ENCODE measurements at places on chromosomes 2 and 18.

GRCh38 chr18:58768293-58768974 is 96.2 kb upstream of the ZNF532 start:
- peaks cover 18% of the 10 kb centered on the region for H3K4me1 ChIP-seq

DNA sequence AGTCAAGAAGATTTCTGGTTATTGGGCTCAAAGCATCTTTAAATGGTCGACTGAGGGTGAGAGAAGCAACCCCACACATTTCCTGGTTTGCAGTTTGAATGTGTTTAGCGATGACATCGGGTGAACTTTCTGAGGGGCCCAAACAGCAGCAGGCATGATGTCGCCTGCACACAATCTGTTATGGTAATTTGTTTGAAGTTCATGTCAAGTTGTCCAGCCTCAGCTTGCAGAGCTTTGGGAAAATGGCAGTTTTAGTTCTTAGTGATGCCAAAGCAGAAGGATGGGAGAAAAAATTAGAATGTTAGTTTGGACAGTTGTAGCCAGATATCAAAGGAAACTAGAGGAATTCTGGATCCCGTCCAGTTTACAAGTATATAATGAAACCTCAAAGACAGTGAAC is 284.6 kb downstream of the MBD5 start:
- H3K36me3 ChIP-seq: peaks cover 21% of the 10 kb centered on the region
- H3K27ac ChIP-seq: no peak overlapping the region
- no peak for DNase-seq
- H3K4me3 ChIP-seq: no peak overlapping the region
- H3K4me1 ChIP-seq: peaks cover 11% of the 10 kb centered on the region

DNA sequence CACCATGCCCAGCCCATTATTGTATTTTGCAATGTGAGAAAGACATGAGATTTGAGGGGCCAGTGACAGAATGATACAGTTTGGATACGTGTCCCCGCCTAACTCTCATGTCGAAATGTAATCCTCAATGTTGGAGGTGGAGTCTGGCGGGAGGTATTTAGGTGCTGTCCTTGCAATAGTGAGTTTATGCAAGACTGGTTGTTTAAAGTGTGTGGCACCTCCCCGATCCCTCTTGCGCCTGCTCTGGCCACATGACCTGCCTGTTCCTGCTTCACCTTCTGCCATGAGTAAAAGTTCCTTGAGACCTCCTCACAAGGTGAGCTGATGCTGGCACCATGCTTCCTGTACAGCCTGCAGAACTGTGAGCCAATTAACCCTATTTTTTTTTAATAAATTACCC is 16.6 kb downstream of the CNDP1 start:
- peaks cover 10% of the 10 kb centered on the region for H3K4me1 ChIP-seq
- no peak overlapping the region for H3K27ac ChIP-seq
- DNase-seq: no peak

DNA sequence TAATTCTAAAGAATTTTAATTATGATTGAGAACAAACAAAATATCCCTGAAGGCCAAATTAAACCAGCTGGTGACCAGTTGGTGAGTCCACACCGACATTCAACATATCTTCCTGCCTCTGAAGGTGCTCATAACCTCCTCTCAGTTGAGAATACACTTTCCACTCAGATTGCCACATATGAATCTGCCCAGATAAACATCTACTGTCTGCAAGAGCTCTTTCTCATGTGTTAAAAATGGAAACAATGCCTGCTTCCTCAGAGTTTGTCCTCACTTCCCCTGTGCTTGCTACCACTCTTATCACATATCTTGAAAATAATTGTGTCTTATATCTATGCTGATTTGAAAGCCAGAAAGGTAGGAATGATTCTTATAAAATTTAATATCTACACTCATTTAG is 177.7 kb upstream of the GULP1 start:
- peak overlapping the region; percentile 84 for H3K27ac ChIP-seq
- no peak overlapping the region for H3K4me3 ChIP-seq
- no peaks in the 10 kb centered on the region for H3K27me3 ChIP-seq
- peaks cover 30% of the 10 kb centered on the region for H3K4me1 ChIP-seq
- no peaks in the 10 kb centered on the region for H3K36me3 ChIP-seq

GRCh38 chr2:237538901-237539300 is 27.5 kb upstream of the PRLH start:
- H3K27ac ChIP-seq: no peak overlapping the region
- no peaks in the 10 kb centered on the region for H3K27me3 ChIP-seq

- no peaks in the 10 kb centered on the region for H3K36me3 ChIP-seq
- H3K27ac ChIP-seq: no peak overlapping the region
- H3K27me3 ChIP-seq: no peaks in the 10 kb centered on the region
- peaks cover 4% of the 10 kb centered on the region for H3K4me1 ChIP-seq
- H3K4me3 ChIP-seq: no peak overlapping the region
- DNase-seq: no peak
Measured at GRCh38 chr2:62654876-62655359, 50.6 kb upstream of the EHBP1 start.

DNA sequence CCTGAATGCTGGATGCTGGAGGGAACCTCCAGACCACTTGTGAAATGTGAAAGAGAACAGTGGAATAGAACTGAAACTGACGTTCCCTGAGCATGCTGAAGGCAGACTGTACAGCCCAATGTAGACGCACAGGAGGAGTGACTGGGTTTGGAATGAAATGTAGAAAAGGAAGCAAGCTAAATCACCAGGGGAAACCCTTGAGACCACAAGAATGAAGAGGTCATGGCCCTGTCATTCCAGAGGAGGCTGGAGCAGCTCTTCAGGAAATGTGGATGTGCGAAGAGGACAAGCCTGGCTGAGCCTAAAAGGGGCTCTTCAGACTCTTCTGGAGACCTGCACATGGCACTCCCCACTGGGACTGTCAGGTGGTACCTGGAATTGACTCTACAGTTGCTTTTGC is 118.5 kb upstream of the ALPP start:
- no peak for DNase-seq
- no peaks in the 10 kb centered on the region for H3K27me3 ChIP-seq
- no peak overlapping the region for H3K4me3 ChIP-seq
- peaks cover 6% of the 10 kb centered on the region for H3K4me1 ChIP-seq
- H3K27ac ChIP-seq: no peak overlapping the region
- H3K36me3 ChIP-seq: peaks cover 41% of the 10 kb centered on the region

Measured in mesothelial cell of epicardium (in vitro differentiated cells).